ENCODE measurements at places on chromosomes 1 and 21. TPM values are rescaled to one million over a fixed set of nuclear protein-coding genes. Genes with fewer than 3 reads are reported as not detected.

Gene SMCP
- polyA plus RNA-seq: not detected

Gene LRRC53
- not detected for polyA plus RNA-seq

Gene PPIAL4G
- polyA plus RNA-seq: not detected

- H3K4me3 ChIP-seq: no peak overlapping the region
- H3K27ac ChIP-seq: no peak overlapping the region
- H3K4me1 ChIP-seq: peaks cover 5% of the 10 kb centered on the region
- H3K27me3 ChIP-seq: no peaks in the 10 kb centered on the region
- H3K36me3 ChIP-seq: no peaks in the 10 kb centered on the region
Measured at GRCh38 chr1:77927414-77927813, 39.0 kb downstream of the NEXN start.

DNA sequence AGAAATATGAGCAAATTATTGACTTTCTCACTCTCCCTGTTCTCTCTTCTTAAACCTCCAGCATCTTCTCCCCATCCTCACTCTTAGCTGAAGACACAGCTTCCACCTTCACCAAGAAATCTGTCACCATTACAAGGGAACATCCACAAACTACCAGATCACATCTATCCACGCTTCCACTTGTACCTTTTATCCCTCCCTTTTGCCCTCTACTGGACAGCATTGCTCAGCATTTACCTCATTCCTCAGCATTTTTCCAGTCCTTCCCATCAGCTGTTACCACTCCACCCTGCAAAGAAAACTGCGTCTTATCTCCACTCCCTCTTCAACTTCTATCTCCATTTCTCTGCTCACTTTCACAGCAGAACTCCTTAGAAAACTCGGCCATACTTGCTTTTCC lies 42.6 kb downstream of the KCNJ6 start:
- H3K36me3 ChIP-seq: no peaks in the 10 kb centered on the region
- H3K27me3 ChIP-seq: no peaks in the 10 kb centered on the region
- no peak for DNase-seq
- no peak overlapping the region for H3K27ac ChIP-seq
- H3K4me3 ChIP-seq: no peak overlapping the region

All from CD4-positive, alpha-beta memory T cell (primary cell).